NCI-H1930 (cell line): ENCODE measurements at places on chromosomes 2 and 18.

GRCh38 chr18:11320986-11321385 lies 171.6 kb upstream of the PIEZO2 start:
- DNase-seq: no peak

GRCh38 chr18:28588884-28589549 lies 412.1 kb upstream of the CDH2 start:
- DNase-seq: no peak

DNA sequence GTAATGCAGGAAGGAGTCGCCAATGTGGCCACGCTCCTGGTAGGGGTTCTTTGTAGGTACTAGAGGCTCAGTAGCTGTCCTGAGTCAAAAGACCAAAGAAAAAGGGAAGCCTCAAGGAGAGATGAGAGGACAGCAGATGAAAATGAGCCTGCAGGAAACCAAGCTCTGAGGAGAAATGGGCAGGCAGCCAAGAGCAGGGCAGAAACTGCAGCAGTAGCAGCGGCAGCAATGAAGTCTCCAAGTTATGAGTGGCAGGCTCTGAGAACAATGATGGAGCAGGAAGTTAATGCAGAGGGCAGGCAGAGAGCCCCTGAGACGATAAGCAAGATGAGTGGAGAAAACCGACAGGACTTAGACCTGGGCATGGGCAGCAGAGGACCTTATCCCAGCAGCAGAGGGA lies 48.2 kb upstream of the TMEM200C start:
- no peak for DNase-seq

GRCh38 chr2:165793161-165793778 lies 777 bp downstream of the GALNT3 start:
- DNase-seq: no peak

DNA sequence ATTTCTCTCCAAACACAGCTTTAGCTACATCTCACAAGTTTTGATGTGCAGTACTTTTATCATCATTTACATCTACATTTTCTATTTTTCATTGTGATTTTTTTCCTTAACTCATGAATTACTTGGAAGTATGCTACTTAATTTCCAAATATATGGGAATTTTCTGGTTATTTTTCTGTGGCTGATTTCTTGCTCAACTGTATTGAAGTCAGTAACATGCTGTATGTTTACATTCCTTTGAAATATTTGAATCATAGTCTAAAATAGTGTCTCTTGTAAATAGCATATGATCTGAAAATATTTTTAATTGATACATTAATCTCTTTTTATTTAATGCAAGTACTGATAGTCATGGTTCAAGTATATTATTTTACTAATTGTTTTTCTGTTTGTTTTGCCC lies 26.0 kb upstream of the GALNT5 start:
- DNase-seq: no peak

GRCh38 chr18:48803951-48804855 lies 146.6 kb downstream of the SMAD7 start:
- DNase-seq: no peak

GRCh38 chr2:31390324-31390723 lies 24.2 kb downstream of the XDH start:
- DNase-seq: no peak
